ENCODE measurements at places on chromosomes 5 and 9.

DNA sequence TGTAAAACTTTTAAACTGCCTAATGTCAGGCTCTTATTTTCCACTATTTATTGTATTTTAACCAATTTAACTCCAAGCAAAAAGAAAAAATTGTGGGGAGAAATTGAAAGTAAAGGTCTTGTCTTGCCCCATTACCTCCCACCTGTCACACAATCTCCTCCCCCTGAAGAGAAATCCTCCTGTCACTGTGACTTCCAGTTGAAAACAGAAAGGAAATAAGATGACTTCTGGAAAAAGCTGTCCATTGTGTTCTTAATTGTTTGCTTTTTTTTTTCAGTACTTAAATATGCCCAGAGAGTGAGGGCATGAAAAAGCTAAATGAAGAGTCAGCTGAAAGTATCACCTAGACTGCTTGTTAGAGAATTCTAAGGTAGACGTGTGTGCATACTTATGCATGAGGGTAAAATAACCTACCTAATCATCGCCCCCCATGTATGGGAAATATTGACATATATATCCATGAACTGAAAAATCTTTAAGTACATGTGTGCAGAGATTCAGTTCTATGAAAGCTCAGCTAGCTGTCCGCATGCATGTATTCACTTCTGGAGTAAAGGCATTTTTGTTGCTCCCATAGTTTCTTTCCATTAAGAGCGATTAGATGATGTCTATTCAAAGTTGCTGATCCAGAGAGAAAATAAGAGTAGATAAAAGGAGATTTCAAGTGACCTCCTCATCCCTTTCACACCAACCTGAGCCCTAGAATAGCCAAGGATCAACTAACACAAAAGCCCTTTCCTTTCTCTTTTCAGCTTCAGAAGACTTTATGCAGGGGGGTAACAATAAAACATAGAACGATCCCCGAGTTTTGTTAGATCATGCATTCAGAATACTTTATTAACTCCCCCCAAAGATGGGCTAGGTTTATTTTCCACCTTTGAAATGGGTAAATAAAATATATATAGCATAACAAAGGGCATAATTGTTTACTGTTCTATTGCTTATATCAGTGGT is 5.3 kb downstream of the NR2F1-AS1 start:
- DNase-seq: no peak

DNA sequence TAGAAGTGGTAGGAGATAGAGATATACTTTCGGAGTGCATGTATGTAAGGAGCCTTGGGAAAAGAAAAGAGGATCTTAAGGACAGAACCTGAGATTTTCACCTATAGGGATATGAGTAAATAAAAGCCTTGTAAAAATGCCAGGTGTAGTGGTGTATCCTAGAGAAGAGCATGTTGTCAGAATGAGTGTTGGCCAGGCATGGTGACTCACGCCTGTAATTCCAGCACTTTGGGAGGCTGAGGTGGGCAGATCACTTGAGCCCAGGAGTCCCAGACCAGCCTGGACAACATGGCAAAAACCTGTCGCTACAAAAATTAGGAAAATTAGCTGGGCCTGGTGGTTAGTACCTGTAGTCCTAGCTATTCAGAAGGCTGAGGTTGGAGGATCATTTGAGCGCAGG is 76.0 kb downstream of the IPO11 start:
- DNase-seq: no peak

DNA sequence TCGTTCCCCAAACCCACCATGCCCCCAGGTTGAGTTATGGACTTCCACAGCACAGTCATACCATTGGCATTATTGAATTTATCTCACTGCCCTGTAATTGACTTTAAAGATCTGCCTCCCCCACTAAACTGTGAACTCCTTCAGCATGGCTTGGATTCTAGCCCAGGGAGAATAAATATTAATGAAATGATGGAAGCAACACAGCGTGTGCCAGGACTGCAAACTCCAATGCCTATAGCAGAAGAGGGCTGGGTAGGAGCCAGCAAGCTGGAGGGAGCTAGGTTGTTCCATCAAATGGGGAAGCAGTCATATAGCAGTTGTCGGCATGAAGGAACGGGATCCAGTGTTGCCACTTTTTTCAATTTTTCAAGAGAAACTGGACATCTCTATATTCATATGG is 69.0 kb upstream of the MSX2 start:
- no peak for DNase-seq

GRCh38 chr9:98896632-98897031 is 47.1 kb upstream of the COL15A1 start:
- DNase-seq: no peak

DNA sequence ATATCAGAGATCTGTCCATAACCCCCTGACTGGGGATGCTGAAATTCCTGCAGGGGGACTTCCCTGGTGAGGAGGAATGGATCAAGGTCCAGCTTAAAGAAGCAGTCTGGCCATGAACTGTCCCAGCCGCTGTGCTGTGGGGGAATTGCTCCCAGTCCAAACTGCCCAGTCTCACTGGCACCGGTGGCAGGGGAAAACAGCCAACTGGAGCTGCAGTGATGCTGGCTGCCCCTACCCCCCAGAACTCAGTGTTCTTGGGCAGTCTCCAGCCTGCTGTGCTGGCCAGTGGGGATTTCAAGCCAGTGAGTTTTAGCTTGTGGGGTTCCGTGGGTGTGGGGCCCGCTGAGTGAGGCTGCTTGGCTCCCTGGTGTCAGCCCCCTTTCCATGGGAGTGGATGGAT is 306.5 kb upstream of the RPS23 start:
- DNase-seq: no peak

- no peak for DNase-seq
Measured at GRCh38 chr5:118486647-118487225, 501.6 kb downstream of the DTWD2 start.

- no peak for DNase-seq
Measured at GRCh38 chr9:128920381-128921058, at the start of gene PHYHD1. TSS of gene PHYHD1 (plus strand) at chr9:128920982. CDS start at chr9:128922324, 1,342 bp downstream.

GRCh38 chr5:56755036-56755555 is 60.3 kb upstream of the MAP3K1 start:
- DNase-seq: no peak

GRCh38 chr5:67381236-67381880 is 184.8 kb upstream of the CD180 start:
- DNase-seq: no peak

DNA sequence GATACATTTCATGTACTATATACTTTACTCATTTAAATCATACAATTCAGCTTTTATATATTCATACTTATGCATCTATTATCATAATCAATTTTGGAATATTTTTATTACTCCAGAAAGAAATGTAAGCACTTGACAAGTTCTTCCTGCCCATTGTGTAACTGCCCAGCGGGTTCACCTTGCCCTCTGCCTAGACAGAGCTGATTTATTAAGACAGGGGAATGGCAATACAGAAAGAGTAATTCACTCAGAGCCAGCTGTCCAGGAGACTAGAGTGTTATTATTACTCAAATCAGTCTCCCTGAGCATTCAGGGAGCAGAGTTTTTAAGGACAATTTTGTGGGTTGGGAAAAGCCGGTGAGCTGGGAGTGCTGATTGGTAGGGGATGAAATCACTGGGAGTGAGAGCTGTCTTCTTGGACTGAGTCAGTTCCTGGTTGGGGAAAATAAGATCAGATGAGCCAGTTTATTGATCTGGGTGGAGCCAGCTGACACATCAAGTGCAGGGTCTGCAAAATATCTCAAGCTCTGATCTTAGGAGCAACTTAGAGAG is 16.1 kb upstream of the SPIN1 start:
- DNase-seq: no peak

GRCh38 chr5:165263536-165263935 is 1758.1 kb downstream of the MAT2B start:
- DNase-seq: no peak

DNA sequence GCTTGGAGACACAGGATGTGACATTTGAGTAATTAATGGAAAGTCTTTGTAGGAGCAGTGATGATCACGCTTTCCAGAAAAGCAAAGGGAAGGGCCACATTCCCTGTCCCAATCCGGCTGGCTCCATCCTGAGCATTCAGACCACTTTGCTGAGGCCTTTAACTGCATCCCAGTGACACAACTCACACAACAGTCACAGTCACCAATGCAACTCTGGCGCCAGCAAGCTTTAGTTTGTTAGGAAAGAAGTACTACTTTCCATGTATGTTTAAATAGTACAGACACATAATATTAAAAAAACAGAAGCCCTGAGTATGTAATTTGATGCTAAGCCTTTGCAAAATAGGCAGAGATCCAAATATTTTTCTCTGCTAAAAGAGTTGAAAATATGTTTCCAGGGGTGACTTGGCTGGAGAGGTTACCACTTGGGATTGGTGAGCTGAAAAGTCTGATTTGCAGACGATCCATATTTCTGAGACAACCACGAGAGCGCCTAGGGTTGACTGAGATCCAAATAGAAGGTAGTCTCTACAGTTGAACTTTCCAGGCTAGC is 31.7 kb upstream of the GAS1 start:
- no peak for DNase-seq

- DNase-seq: no peak
Measured at GRCh38 chr5:134110382-134110781, 4.1 kb upstream of the TCF7 start.

GRCh38 chr5:5360363-5360940 is 62.0 kb upstream of the ICE1 start:
- no peak for DNase-seq

- no peak for DNase-seq
Measured at GRCh38 chr9:71253011-71253410, 131.6 kb upstream of the TRPM3 start.

GRCh38 chr5:73640861-73641320 is 14.9 kb downstream of the ARHGEF28 start:
- DNase-seq: no peak

- no peak for DNase-seq
Measured at GRCh38 chr9:76835571-76836283, 70.2 kb downstream of the PRUNE2 start.

DNA sequence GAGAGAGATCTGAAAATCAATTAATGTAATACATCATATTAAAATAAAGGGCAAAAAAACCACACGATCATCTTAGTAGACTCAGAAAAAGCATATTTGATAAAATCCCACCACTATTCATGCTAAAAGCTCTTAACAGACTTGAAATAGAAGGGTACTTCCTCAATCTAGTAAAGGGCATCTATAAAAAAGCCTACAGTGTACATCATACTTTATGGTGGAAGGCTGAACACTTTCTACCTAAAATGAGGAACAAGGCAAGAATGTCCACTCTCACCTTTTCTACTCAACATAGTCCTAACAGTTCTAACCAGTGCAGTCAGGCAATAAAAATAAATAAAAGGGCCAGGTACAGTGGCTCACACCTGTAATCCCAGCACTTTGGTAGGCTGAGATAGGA is 38.9 kb downstream of the POLK start:
- DNase-seq: no peak

DNA sequence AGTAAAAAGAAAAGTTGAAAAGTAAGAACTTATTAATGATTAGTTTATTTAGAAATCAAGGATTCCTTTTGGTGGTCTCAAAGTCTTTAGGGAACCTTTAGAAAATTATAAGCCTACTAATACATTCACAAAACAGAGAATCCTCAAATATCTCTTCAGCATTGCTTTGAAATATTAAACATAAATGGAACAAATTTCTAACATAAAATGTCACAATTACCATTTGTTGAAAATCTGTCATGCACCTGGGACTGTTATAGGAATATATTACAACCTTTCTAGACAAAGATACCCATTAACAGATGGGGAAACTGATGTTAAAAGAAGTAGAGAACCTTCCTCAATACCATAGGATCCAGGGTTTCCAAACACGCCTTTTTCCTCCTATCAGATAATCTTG is 83.2 kb downstream of the LHFPL2 start:
- DNase-seq: no peak

DNA sequence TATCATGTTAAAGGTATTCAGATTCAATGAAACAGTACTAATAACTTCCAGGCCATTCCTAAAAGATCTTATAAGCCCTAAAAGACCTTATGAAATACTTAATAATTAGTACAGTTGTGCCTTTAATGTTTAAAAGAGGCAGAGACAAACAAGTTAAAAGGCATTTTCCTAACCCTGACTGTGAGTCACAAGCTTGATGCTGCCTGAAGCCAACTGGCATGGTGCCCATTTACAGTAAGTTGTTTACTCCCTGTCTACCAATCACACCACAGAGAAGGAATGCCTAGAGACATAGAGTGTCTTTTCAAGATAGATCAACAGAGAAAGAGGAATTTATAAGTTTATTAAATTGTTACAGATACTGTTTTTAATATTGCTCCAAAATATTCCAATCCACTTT is 47.8 kb downstream of the NR3C1 start:
- no peak for DNase-seq

- DNase-seq: no peak
Measured at GRCh38 chr9:93669116-93669957, 93.0 kb downstream of the PHF2 start.

- no peak for DNase-seq
Measured at GRCh38 chr9:32414856-32415255, 30.4 kb downstream of the ACO1 start.

GRCh38 chr9:9753266-9753665 is 859.5 kb downstream of the PTPRD start:
- no peak for DNase-seq

DNA sequence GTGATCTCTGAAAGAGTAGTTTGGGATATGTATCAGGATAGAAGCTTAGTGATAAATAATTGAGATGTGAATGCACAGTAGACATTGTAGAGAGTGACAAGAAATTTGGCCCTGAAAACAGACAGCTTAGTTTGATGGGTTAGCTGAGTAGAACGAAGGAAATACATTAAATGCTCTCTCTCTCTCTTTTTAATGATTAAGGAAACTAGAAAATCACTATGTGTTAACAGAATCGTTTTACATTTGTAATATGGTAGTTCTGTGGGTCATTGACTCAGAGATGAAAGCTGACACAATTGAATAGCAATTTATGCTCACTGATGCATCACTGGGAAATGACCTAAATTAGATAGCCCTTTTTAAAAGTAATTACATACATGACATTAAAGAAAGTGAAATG is 739.8 kb upstream of the PTPRD start:
- DNase-seq: no peak

DNA sequence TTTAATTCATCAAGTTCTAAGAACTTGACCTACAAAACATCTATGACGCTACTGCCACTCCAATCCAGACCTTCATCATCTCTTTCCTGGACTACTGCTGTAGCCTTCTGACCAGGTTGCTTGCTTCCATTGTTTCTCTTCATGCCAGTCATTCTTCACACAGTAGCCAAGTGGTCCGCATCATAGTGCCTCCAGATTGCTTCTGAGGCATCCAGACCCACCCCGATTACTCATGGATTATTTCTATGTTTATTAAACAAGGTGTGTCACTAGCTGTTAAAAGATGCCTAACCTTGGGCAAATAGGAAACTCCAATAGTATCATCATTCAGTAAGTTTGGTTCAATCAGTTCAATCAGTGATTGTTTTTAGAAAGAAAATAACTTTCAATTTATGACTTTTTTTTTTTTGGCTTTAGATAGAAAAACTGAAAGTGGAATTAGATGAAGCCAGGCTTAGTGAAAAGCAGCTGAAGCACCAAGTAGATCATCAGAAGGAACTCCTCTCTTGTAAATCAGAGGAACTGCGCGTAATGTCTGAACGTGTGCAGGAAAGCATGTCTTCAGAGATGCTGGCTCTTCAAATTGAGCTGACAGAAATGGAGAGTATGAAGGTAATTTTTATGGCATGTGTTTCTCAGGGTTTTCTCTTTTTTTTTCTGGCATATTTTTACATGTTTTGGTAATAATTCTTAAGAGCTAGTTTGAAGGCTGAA is 9.5 kb downstream of the SPDL1 start:
- no peak for DNase-seq

GRCh38 chr5:7714119-7714518 is 136.8 kb downstream of the CFAP90 start:
- no peak for DNase-seq

GRCh38 chr5:153863951-153864350 is 174.8 kb downstream of the FAM114A2 start:
- no peak for DNase-seq

GRCh38 chr9:20781092-20781491 is 97.0 kb downstream of the FOCAD start:
- no peak for DNase-seq
